Activated T-cell treated with anti-CD3 and anti-CD28 coated beads, Interleukin-2, amount 50 U/mL, for 24 hours (primary cell): ENCODE measurements at places on chromosomes 5 and 9.
A peak's percentile ranks its signal among the peaks of the same experiment; 100 is the strongest.

DNA sequence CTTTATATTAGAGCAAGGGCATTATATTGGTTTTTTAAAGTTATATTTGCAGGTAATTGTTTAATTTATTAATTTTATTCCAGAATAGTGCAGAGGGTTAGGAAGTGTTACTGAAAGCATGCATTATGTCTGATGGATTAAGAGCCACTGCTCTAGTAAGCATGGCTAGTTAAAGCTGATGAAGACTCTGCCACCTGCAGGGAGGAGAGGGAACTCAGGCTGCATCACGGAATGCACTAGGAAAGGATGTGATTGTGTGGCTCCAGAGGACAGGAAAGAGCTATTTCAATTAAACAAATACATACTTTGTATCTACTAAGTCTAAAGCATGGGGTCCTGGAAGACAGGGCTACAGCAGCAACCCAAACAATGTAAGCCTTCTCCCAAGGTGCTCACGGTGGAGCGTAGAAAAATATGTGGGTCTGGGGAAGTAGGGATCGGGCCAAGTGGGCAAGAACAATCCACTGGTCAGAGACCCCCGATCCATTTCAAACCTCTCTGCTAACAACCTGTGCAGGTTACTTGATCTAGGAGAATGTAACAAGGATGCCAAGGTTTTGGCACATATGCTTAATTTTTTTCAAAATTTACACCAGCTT lies 15.3 kb upstream of the GRXCR2 start:
- no peak for DNase-seq

DNA sequence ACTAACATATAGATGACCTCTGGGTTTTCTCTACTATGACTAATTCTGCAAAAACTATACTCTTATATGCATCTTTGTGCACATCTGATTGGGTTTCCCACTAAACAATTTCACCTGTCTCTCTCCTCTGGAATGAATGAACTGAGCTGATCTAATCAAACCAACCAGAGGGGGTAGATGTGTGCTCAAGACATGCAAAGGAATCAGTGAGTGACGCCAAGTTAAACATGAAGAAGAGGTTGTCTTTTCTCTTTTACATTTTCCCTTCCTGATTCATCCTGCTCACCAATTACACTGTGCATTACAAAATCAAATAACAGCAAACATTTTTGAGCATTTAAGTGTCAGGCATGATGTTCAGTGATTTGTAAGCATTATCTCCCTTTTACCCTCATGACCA lies 29.6 kb upstream of the GRXCR2 start:
- DNase-seq = no peak

DNA sequence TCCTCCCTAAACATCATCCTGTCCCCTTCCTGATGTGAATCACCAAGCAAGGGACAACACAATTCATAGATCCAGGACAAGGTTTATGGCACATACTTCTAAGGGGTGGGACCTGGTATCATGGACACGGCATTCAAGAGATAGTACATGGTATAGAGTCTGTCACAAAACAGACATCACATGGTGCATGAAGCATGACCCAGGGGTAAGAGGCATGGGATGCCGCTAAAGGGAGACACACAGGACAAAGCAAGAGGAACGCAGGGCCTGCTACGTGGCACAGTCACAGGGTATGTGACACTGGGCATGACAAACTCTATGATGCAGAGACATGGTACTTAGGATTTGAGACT lies 20.7 kb downstream of the GSN start:
- no peak for DNase-seq

GRCh38 chr9:127927201-127927987 lies 3.2 kb downstream of the PIP5KL1 start:
- peak; percentile 73 for DNase-seq

DNA sequence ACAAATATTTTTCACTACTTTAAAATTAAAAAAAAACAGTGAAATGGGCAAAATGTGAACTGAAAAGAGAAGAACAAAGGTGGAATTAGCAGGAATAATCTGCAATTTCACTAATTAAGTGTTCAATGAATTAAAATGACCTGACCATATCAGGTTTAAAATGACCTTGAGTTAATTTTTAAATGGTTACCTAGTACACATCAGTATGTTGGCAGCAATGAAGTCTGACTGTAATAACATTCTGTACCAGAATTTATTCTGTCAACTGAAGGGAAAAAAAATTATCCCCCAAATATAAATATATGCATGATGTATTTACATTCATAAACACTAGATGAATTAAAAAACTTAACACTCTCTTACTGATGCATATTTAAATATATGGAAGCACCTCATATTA lies 165.6 kb downstream of the RFX3 start:
- DNase-seq = no peak

DNA sequence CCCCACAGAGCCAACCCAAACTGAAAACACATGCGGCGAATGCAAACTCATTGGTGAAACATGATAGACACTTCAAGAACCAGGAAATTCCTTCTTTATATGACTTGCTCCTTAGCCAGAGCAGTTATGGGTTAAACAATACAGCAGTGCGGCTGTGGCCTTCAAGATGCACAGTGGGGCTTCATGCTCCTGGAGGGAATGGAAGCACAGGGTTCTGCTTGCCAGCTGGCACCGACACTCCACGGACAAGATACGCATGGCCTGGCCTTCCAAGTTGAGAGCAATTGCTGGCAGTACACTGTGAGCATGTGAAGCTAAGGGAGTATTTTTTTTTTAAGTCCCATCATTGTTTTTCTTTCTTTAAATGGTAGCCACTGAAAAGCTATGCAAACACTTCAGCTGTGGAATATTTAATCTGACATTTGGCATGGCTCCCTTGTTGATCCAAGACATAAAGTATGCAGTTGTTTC lies 451.6 kb upstream of the CD180 start:
- no peak for DNase-seq

GRCh38 chr9:31848505-31849285 lies 535.7 kb upstream of the ACO1 start:
- no peak for DNase-seq

- DNase-seq = no peak
Observed at GRCh38 chr5:153674356-153674755, 183.9 kb downstream of the GRIA1 start.

DNA sequence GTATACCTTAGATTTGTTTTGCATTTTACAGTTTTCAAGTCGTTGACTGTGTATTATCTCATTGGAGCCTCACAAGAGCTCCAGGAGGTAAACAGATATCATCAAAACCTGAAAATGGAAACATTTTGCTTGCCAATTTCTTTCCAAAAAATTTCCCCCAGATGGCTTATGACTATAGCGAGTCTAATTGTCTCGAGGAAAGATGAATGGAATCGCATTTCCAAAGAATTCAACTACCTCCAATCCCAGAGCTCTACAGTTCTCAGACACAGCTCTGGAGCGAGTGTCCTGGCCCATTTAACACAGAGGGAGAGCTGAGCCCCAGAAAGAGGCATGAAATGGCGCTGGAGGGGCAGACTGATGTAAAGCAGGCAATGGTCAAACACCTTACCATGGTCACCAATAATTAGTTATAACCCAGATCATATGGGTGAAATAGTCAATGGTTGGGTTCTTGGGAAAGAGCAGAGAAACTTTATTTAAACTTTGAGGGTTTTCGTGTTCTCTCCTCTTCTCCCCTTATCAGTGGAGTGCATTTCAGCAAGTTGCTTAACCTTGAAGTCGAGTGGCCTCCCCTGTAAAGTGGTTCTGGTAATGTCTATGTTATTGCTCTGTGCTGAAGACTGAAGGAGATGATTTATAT lies 168.2 kb downstream of the ZDHHC21 start:
- no peak for DNase-seq

DNA sequence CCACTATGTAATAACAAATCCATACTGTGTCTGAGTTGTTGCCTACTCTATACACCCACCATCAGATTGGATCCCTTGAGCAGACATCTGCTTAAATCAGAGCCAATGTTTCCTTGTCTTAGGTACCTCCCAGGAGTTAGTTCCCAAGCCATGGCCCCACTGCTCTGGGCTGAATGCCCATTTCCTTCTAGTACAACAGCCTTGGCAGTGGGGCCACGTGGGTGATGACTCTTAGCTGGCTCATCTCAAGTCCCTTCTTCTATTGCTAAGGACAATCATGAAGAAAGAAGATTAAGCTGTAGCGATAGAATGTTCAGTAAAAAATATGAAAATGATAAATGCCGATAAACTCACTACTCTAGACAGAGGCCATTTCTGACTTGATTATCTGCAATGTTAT lies 16.6 kb downstream of the PTGR1 start:
- DNase-seq = no peak

DNA sequence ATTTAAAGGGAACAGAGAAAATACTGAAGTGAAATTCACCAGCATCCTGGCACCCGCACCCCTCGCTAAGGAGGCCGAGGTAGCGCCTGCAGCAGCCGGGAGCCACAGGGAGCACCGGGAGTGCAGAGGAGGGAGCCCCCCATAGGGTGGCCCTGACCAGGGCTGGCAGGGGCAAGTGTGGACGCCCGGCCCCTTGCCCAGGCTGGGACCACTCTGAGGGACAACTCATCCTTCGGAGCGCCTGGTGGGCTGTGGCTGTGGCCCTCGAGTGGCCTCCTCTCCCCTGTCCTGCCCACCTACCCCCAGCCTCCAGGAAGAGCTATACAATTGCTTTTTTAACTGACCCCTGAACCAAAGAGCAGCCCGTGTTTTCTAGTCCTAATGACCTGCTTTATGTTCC lies 47.0 kb downstream of the PLEKHG4B start:
- DNase-seq = no peak

DNA sequence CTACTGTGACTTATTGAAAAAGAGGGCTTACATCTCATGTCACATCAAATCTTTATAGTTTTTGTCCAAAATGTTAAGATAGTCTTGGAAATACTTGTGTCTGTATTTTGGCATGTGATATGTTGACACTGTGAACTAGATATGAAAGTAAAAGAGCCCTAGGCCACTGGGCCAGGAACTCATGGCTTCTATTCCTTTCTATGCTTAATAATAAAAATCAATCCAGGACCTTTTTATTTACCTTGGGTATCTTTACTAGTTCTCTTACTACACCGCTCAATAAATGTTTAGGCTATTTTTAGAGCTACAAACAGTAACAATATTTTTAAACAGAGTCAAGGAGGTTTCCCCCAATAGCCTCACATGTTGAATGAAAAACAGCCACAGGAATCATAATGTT lies 348.6 kb upstream of the SLC24A2 start:
- DNase-seq = no peak

- no peak for DNase-seq
Observed at GRCh38 chr5:96509316-96509715, 76.3 kb upstream of the PCSK1 start.

GRCh38 chr5:126599499-126599898 lies 1.2 kb upstream of the PHAX start:
- no peak for DNase-seq

GRCh38 chr9:6641561-6641960 lies 4.0 kb downstream of the GLDC start:
- DNase-seq = no peak

GRCh38 chr9:35675732-35676392 lies 2.1 kb downstream of the CA9 start:
- peak; percentile 68 for DNase-seq

GRCh38 chr9:14313951-14314423 lies at the start of gene NFIB:
Gene NFIB (minus strand): TSS chr9:14314141. CDS start chr9:14313511, 630 bp downstream.
- peak; percentile 30 for DNase-seq

GRCh38 chr5:18098691-18099090 lies 464.4 kb downstream of the TAF11L14 start:
- no peak for DNase-seq

- DNase-seq = no peak
Observed at GRCh38 chr5:178450121-178451028, 139.8 kb downstream of the COL23A1 start.

DNA sequence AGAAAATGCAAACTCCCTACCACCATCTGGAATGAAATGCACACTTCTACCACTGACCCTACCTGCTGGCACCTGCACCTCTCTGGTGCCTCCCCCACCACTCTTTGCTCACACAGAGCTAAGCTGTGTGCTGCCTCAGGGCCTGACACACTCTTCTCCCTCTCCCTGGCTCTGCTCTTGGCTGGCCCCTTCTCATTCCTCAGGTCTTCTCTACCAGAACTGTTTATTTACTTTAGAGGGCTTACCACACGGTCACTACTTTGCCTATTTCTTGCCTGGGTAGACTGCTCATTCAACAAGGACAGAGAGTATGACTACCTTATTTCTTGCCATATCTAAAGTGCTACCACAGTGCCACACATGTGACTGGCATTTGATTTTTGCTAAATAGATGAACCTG lies 3.3 kb downstream of the REEP5 start:
- DNase-seq = no peak

- DNase-seq = peak; percentile 86
Observed at GRCh38 chr5:43042176-43042625, 2.1 kb upstream of the ANXA2R start.

- no peak for DNase-seq
Observed at GRCh38 chr5:123193176-123193575, 104.1 kb downstream of the PRDM6 start.

DNA sequence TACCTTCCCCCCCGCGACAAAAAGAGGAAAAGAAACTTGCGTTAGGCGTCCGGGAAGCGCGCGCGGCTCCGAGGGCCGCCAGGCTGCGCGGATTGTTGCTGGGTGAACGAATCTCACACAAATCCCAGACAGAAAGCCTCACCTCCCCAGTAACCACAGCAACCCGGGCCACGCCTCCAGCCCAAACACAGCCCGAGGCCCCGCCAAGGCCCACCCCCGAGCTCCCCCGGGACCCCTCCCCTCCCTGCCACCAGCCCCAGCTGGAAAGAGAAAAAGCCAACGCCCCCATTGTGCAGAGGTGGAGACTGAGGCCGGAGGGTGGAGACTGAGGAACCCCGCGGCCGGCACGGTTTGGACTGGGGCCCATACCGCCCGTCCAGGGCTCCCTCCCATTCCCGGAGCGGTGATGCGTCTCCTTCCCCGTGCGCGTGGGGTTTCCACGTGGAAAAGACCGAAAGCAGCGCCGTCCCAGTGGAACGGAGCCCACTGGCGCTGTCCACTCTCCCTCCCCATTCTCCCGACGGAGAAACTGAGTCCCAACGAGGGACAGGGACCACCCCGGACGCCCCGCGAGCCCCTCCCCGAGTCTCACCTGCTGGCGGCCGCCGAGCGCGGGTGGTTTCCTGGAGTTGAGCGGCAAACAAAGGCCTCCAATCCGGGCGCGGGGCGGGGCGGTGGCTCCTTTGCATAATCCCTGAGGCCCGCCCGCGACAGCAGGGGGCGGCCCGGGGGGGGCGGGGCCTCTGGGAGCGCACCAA lies 10.2 kb upstream of the AKNA start:
- DNase-seq = peak; percentile 97

- no peak for DNase-seq
Observed at GRCh38 chr5:111774525-111774924, 17.5 kb upstream of the NREP start.
